Renal pelvis (tissue), 12 donors: ENCODE measurements at places on chromosomes 11 and 22.

DNA sequence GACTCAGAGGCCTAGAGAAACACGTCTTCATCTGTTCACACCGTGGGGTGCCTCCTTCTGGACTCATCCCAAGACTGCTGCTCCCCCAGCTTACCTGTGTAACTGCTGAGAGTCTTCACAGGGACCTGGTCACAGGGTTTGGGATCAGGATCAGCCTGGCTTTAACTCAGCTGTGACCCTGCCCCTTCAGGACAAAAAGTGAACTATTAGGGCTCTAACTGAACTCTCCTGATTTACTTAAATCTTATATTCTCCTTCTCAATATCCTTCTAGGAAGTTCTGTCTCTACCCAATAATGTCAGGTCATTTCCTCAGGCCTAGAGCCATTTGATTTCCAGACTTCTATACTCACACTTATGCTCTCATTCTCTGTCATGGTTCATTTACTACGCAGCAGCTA lies 108.4 kb downstream of the ZNF280B start:
- no peak for DNase-seq

- no peak for DNase-seq
These were observed 3.3 kb downstream of the TANGO2 start for GRCh38 chr22:20024225-20024624.

GRCh38 chr22:28048529-28048928 lies 129.5 kb upstream of the PITPNB start:
- DNase-seq, result no peak

DNA sequence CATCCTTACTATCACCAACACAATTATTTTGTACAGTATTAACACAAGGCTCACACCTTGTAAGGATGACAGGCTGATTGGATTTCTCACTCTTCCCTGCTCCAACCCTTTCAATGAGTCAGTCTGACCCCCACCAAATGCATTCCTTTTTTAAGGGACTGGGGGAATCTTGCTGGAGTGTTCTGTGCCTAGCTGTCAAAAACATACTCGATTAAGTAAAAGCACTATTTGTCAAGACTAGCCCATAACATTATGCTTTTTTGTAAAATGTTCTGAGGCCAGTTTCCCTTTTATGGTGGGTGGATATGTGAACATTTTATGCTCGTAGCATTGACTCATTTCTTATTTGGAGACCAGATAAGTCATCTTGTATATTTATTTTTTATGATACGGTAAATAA lies 87.2 kb downstream of the PDHX start:
- DNase-seq, result no peak
